ENCODE measurements at places on chromosomes 16 and 17.

GRCh38 chr17:27893841-27894503 is 807 bp upstream of the LYRM9 start:
- no peak for DNase-seq

DNA sequence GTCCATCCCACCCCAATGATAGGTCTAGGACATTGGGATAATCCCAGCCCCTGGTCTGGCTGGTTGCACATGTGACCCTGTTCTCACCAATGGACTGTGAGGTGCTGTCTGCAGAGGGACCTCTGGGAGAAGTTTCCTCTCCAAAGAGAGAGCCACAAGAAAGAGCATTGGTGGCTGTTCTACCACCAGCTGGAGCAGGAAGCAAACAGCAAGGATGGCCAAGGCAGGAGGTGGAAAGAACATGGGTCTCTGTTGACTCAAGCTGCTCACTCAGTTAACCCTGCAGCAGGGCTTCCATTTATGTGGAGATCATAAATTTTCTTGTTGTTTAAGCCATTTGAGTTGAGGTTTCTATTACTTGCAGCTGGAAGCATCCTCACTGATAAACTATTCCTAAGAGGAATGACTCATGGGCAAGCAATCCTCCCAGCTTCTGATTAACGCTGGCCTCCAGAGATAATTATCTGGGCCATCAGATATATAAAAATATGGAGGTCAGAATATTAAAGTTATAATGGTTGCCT is 52.6 kb downstream of the CYB5B start:
- DNase-seq: peak; percentile 65

GRCh38 chr16:56966093-56966475 is 4.3 kb downstream of the CETP start:
- DNase-seq: no peak

GRCh38 chr16:10103118-10103517 is 79.1 kb downstream of the GRIN2A start:
- DNase-seq: no peak

DNA sequence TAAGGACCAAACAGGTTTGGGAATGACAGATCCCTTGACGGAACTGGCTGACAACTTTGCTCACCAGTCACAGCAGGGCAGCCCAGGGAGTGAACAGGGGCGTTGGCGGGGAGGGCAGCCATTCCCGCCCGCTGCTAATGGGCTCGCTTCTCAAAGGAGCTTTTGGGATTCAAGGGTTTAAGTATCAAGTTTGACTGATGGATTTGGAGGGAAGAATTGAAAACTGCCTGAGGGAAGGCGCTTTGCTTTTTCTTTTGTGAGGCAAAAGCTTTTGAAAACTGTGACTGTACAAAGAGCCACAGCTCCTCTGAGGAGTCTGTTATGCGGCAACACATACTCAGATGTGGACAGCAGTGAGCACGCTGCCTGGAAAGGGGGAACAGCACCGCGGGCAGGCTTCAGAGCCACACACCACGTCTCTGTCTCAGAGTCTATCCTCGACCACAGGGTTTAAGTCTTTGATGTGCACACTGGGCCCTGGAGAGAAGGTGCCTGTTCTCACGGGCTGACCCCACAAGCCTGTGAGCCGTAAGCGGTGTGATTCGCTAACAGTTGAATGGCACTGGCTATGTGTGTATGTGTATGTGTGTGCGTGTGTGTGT is 79.9 kb upstream of the HSBP1 start:
- DNase-seq: no peak

- peak; percentile 71 for DNase-seq
These were observed 1.2 kb upstream of the COG1 start for GRCh38 chr17:73191443-73192205.

- no peak for DNase-seq
These were observed 35.4 kb upstream of the ADORA2B start for GRCh38 chr17:15909481-15909991.

DNA sequence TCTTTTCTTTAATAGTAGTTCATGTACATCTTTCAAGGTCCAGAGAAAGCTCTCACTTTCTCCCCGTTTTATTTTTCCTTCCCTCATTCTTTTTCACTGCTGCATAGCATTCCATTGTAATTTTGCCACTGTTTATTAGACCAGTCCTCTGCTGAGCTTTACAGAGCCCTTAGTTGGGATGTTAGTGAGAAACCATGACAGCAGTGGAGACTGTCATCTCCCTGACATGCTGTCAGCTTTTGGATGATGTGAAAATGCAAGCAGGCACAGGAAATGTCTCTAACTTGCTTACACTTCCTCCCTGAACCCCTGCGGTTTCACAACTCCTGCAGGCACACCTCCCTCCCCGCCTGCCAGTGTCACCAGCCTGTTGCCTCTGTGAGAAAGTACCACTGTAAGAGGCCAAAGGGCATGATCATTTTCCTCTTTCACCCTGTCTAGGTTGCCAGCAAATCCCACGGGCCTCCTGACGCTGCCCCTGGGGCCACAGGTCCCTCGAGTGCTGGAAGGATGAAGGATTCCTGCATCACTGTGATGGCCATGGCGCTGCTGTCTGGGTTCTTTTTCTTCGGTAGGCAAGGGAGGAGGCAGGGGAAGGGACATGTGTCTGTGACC is at the start of gene ITGAL:
Gene ITGAL, plus strand, starts transcription at position 415 of the 615 bp plus-strand sequence. Its CDS starts 96 bp downstream, at position 511.
- DNase-seq: peak; percentile 53

GRCh38 chr17:67477687-67478086 is 100.6 kb downstream of the PITPNC1 start:
- DNase-seq: no peak

DNA sequence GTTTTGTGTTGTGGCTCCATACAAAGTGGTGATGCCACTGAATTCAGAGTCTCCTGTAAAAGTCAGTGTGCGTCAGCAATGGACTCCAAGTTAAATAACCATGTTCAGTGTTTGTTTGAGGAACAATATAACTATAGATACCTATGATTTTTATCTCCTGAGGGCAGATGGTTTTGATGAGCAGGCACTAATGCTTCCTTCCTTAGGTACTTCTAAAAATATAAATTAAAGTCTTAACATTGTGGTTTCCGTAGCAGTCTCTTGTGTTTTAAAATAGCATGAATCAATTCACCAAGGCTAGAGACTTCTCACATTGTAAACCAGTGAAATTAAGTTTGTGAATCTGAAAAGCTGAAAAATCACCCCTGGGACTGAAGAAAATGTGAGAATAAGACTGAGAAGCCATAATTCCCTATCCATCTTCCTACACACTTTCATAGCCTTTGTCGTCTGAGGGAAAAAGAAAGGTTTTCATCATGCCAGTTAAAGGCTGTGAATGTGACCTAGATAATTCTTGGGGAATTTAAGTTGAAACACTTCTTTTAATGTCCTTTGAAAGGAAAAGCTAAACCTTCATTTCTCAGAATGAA is 1502.9 kb downstream of the CDH11 start:
- DNase-seq: no peak

GRCh38 chr16:11205754-11206581 is 50.0 kb downstream of the SOCS1 start:
- peak; percentile 24 for DNase-seq

DNA sequence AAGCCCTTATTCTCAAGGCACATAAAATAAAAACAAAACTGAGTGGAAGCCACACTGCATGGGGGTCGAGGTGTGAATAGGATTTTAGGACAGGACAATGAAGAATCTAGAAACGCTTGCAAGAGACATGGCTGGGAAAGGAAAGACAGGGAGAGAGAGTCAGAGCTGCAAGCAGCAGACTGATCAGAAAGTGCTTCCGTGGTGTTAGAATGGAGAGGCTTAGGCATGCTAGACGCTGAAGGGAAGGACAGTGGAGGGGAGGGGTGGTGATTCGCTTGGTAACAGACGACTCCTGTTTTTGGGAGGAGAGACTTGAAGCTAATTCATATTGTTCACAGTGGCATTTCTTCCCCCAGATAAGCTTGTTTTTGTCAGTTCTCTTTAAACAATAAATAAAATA is 173.5 kb downstream of the AIPL1 start:
- DNase-seq: no peak

DNA sequence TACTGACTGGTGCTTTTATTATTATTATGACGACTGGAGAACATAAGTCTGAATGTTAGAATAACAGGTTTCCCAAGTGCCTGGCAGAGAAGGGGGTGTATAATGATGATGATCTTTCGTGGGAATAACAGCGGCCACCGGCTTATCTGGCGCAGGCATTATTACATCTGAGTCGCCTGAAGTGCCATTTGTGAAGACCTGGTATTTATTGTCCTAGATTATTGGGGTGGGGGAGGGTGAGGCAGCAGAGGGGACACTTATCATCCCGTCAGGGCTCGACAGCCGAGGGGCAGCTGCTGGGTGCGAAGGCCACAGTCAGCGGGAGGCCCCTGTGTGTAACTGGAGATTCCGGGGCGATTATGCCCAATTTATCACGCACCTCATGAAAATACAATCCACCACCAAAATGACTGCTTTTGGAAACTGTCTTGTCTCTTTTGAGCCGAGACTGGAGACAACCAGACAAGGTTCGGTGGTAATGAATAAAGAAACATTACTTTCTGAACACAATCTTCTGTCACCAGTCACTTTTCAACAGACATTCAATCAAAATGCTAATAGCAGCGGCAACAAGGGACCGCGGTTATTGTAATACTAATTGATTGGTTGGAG is 199.3 kb downstream of the CCDC182 start:
- DNase-seq: no peak

GRCh38 chr17:63222655-63223054 is 223.5 kb downstream of the CYB561 start:
- no peak for DNase-seq
